ENCODE measurements at places on chromosomes 6 and 20.

- peak; percentile 40 for DNase-seq
Measured at GRCh38 chr6:150741633-150742200, 123.8 kb upstream of the MTHFD1L start.

DNA sequence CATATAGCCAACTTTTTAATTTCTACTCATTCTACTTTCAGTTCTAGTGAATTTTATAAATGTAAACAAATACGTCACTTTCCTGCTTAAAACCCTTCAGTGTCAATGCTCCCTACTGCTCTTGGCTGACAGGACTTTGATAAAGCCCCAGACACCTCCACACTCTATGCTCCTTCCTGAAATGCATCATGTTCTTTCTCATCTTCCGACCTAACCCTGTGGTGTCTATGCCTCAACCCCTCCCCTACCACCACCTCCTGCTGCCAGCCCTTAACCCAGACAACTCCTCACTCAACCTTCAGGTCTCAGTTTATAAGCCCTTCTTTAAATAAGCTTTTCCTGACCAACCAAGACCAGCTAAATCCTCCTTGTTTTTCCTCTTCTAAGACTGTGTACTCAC lies 19.1 kb downstream of the TLDC2 start:
- no peak for DNase-seq

DNA sequence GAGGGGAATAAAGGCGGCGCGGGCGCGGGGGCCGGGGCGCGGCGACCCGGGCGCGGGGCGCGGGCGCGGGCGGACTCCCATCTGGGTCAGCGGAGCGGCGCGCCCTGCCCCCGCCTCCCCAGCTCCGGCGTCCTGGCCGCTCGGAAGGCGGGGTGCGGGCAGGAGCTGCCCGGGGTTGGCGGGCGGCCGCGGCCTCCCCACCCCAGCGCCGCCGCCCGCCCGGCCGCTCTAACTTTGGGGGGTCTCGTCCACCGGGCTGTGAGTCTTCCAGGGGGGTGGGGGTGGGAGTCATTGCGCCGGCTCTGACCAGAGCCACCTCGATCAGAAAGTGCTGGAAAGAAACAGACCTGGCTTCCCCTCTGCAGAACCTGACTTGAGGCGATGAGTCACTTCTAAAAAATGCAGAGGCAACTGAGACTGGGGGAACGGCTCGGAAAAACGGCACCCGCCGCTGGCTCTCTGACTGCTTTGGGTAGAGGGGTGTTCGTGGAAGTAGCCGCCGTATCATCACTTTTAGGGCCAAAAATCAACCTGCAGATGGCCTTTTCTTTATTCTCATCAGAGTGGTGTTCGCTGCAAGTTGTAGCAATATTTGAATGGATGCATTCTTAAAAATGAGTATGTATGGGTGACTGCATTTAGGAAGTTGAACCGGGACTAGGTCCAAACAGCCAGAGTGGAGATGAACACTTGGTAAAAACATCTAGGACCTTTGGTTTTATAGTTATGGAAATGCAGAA lies 667 bp downstream of the CAP2 start:
- peak; percentile 70 for DNase-seq

DNA sequence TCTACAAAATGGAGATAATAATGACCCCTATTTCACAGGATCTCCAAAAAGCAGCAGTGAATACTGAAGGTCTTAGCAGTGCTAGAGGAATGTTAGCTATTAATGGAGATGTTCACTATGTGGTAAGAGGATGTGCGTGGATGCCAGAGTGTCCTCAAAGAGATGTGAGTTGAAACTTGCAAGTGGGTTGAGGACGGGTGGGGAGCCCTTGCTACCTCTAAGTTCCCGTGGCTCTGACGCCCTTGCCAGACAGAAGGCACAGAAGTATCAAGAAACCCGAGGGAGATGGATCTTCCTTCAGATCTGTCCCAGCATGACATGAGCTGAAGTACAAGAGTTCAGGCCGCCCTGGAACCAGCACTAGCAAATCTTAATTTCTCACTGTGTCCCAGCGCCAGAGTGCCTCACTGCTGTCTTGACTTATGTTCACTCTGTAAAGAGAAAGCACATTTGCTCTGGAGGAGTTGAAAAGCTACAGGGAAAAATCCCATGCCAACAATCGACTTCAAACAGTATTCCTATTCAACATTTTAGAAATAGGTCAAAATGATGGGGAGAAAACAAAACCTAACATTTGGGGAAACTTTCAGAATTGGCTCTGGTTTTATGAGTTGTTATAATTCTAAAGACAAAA lies 59.5 kb downstream of the FYN start:
- no peak for DNase-seq

GRCh38 chr6:45420083-45420908 lies 42.6 kb upstream of the SUPT3H start:
- peak; percentile 12 for DNase-seq

- peak; percentile 36 for DNase-seq
Measured at GRCh38 chr20:35991142-35991771, 22.9 kb downstream of the CNBD2 start.

GRCh38 chr6:132028029-132028428 lies 76.9 kb upstream of the CCN2 start:
- DNase-seq: no peak

DNA sequence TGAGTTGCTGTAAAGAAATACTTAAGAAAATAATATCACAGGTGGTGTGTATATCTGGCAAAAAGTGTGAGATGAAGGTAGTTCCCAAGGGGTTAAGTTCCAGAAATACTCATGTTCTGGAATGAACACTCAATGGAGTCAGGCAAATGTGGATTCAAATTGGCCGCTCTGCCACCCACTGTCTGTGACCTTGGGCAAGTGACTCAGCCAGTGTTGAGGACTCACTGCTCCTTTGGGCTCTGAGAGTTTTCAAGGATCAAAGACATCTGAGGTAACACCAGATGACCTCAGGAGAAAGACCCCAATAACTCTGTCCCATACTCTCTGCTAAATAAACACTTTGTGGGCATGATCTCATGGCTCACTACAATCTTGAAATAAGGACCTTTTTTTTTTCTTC lies 59.2 kb upstream of the EYA2 start:
- no peak for DNase-seq

- no peak for DNase-seq
Measured at GRCh38 chr6:3270258-3270657, 11.5 kb downstream of the PSMG4 start.

GRCh38 chr20:37316116-37316774 lies 26.8 kb downstream of the MANBAL start:
- DNase-seq: no peak

- DNase-seq: no peak
Measured at GRCh38 chr6:84035484-84035883, 1.9 kb downstream of the MRAP2 start.

DNA sequence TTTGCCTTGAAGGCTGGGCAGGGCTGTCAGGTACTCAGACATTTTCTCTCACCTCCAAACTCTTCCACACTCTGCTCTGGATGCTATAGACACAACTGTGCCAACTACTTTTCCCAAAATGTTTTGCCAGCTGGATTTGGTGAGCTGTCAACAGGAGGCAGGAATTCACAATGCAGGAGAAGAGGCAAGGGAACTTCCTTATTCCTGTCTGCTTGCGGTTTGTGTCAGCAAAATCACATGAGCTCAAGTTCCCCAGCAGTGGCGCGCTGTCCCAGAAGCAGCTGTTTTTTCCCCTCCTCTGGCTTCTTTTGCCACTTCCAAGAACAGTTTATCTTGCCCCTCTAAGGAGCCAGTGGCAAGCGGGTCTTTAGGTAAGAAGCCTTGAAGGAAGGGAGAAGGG lies 608.2 kb downstream of the PRKN start:
- no peak for DNase-seq

DNA sequence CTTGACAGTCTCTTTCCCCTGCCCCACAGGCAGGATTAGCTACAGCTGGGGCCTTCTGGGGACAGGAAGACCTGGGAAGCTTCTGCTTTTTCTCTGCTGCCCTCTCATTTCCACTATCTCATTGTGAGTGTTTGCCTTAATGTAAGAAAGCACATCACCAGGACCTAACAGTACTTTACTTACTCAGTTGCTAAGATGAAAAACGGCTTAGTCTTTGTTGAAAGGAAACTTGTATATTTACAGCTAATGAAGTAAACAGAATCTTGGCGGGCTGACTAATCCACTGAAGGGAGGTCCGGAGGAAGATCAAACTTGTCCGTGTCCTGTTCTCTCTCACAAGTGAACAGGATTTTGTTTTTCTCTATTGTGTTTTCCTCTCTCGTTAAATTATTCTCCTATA lies 128.6 kb downstream of the SOD2 start:
- no peak for DNase-seq

- DNase-seq: no peak
Measured at GRCh38 chr20:5918856-5919625, 31.3 kb downstream of the TRMT6 start.

GRCh38 chr6:11772109-11772825 lies 6.3 kb downstream of the ADTRP start:
- DNase-seq: no peak

GRCh38 chr6:33008944-33009861 lies at the start of gene HLA-DOA:
TSS of gene HLA-DOA (minus strand) at chr6:33009591.
- peak; percentile 78 for DNase-seq

DNA sequence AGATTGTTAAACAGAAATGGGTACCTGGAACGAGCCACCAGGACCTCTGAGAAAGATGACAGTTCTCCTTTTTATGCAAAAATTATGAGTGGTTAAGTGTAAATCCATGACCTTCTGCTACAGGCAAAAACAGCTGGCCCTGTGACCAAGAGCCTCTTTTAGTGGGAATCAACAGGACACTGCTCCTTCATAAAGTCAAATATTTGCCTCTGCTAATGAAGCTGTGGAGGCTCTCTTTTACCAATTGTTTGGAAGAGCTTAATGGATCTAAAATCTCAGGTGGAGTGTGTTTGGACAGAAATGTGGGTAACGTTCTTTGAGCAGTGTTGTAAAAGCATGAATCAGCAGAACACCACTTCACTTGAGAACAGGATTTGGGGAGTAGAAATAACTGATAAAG lies 117.5 kb upstream of the PCSK2 start:
- no peak for DNase-seq

DNA sequence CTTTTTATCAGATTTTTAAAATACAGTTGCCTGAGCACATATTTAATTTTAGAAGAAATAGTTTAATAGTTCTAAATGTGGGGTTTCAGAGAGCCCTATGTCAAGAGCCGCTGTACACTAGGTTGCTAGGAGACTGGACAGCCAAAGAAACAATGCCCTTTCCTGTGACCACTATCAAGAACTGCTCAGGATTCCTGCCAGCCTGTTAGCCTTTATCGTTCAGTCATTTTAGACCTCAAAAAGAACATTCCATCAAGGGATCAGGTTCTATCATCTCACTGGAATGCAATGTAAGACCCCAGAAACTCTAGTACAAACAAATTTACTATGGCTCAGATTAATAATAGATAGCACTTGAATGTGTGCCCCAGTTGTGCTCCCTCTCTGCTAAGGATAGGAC lies 181.2 kb upstream of the CCN2 start:
- DNase-seq: no peak

GRCh38 chr6:125041740-125042459 lies 79.7 kb downstream of the RNF217 start:
- no peak for DNase-seq

DNA sequence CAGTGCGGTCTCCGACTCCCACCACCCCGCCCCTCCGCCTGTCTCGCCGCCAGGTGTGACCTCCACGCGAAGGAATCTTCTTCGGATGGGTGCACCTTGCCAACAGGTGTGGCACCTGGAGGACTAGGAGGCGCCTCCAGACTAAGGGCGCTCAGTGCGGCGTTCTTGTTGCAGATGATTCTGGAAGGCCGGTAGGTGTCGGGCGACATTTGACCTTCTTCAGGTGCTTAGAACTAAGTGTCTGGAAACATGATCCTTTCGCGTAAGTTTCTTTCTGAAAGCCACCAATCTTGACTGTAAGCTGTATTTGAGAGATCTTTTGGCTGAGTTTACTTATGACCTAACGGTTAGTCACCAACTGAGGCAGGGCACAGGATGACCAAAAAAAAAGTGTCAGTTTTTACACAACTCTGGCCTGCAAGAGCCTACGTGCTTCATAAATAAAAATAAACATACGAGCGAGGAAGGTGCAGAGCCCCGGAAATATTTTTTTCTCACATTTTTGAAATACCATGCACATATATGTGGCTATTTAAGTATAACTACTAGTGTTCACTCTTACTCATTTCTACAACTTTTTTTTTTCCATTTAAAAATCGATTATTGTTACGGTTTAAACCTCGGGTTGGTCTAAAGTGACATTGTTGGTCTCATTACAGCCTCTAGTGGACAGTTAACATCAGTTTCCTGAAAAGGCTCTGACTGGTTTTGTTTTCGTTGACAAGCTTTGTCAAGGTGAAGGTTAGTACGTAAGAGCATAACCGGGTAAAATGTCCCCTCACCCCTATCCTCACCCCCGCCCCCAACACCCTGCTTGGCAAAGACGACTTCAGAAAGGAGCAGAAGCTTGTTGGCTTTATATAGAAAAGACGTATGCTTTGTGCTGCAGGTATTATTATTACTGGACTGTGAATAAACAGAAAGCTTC lies 1.6 kb upstream of the ATXN1 start:
- peak; percentile 46 for DNase-seq

- peak; percentile 18 for DNase-seq
Measured at GRCh38 chr20:1536893-1537730, 20.4 kb downstream of the SIRPD start.

- no peak for DNase-seq
Measured at GRCh38 chr6:170183521-170183920, 107.4 kb downstream of the DLL1 start.

DNA sequence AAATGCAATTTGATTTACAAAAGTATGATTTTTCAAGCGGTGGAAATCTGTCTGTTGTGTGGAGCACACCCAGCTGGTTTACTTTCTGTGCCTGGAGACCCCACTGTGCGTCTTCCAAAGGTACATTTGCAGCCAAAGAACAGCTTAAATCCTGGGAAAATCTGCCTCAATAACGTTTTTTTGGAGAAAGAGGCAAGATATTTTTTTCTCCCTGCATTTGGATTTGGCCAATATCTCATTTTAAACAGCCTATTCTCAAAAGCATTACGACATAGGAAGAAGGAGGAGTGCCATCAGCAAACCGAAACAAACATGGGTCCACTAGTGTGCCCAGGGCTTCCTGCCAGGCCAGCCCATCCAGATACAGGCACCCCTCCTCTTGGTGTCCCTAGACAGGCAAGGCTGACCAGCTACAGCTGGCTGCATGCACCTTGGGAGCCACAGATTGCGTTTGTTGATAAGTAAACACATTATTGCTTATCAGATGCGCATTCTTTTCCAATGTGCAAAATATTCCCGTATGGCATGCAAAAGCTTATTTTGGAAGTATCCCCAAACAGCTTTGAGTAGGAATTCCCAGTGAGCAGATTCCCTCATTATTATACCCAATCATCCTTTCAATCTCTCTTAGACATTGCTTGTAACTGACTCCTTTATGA lies 184.5 kb upstream of the MARCKS start:
- DNase-seq: no peak

DNA sequence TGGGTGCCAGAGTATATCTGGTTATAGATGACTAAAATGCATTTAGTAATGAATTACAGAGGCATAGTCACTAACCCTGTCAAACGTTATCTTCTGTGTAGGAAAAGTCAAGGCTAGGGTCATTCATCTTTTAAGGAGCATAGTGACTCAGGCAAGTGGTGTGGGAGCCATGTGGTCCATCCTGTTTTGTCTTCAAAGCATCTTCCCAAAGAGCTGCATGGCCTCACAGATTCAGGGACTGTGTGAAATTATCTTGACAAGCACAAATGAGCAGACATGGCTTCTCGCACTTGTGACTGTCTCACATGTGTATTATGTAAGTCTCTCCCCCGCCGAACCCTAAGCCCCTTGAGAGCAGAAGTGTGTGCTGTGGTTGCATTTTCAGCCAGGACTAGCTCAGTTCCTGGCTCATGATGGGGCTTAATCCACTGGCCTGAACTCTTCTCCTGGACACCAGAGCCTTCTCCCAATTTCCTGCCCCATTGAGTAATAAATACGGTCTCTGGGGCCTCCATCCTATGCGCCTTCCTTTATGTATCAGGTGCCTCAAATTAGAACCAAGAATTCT lies 769.1 kb downstream of the QKI start:
- DNase-seq: no peak
